ENCODE measurements at places on chromosomes 1 and 21. TPM values are rescaled to one million over a fixed set of nuclear protein-coding genes. Genes with fewer than 3 reads are reported as not detected.

DNA sequence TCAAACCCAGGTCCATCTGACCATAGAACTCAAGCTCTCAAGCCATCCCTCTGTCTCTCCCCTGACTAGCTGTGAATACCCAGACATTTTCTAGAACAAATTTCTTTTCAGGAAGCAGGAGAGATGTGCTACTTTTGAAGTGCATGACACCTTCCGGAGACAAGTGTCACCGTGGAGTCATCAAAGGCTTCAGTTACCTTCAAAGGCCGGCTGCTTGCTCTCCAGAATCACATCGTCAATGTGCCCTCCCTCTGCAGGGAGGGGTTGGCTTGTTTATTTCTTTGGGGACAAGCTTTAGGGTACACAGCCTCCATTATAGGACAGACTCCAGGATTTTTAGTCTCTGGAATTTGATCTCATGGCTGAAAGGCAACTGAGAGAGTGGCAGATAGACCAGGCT is 37.7 kb upstream of the IGSF21 start:
- DNase-seq: no peak

- no peak for DNase-seq
Observed at GRCh38 chr1:62117018-62117750, 77.5 kb upstream of the L1TD1 start.

DNA sequence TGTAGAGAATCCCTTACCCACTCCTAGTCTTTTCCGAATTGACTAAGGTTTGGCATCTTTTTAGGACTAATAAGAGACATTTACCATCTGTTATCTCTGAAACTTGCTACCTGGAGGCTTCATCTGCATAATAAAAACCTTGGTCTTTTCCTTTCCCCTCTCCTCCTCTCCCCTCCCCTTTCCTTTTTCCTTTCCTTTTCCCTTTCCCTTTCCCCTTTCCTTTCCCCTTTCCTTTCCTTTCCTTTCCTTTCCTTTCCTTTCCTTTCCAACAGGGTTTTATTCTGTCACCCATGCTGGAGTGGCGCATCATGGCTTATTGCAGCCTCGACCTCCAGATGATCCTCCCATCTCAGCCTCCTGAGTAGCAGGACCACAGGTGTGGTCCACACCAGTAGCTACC is 195.7 kb downstream of the RYR2 start:
- no peak for DNase-seq

DNA sequence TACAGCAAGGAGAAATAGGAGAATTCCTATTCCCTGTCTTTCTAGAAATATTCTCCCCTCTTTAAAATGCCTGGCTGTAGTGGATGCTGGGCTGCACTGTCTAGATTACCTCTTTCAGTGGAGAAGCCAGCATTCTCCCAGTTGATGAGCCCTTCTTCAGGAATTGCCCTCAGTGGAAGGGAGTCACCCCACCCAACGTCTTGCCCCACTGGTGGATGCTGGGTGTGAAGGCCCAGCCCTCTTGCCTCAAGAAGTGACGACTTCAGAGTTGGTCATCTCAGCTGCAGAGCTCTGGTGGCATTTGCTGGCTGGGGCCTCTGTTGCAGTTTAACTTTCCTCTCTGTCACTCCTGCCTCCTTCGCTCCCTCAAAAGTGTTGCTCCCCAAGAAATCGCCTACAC is 248.2 kb downstream of the ATG4C start:
- no peak for DNase-seq

RPL22 gene
- 194 TPM for total RNA-seq

GRCh38 chr1:11735854-11736745 is at the start of gene AGTRAP:
Gene AGTRAP, plus strand, starts transcription at chr1:11736136. Its CDS starts 73 bp downstream, at chr1:11736209.
- DNase-seq: peak; percentile 83

GRCh38 chr1:42420911-42421585 is 34.8 kb downstream of the ZMYND12 start:
- peak; percentile 21 for DNase-seq

FOXO6 gene
- not detected for total RNA-seq

RHD gene
- not detected for total RNA-seq

GRCh38 chr21:17476006-17476405 is 36.8 kb upstream of the CXADR start:
- no peak for DNase-seq

IL20 gene
- total RNA-seq: not detected

- peak; percentile 80 for DNase-seq
Observed at GRCh38 chr1:78003882-78004718, 639 bp upstream of the DNAJB4 start.

GRCh38 chr1:27097484-27097917 is 57.4 kb downstream of the SLC9A1 start:
- DNase-seq: peak; percentile 72

ACTA1 gene
- total RNA-seq: not detected

GRCh38 chr1:110529011-110529410 is 10.0 kb upstream of the KCNA10 start:
- DNase-seq: no peak

OR6K3 gene
- not detected for total RNA-seq

BCL10 gene
- 31.3 TPM for total RNA-seq

DNA sequence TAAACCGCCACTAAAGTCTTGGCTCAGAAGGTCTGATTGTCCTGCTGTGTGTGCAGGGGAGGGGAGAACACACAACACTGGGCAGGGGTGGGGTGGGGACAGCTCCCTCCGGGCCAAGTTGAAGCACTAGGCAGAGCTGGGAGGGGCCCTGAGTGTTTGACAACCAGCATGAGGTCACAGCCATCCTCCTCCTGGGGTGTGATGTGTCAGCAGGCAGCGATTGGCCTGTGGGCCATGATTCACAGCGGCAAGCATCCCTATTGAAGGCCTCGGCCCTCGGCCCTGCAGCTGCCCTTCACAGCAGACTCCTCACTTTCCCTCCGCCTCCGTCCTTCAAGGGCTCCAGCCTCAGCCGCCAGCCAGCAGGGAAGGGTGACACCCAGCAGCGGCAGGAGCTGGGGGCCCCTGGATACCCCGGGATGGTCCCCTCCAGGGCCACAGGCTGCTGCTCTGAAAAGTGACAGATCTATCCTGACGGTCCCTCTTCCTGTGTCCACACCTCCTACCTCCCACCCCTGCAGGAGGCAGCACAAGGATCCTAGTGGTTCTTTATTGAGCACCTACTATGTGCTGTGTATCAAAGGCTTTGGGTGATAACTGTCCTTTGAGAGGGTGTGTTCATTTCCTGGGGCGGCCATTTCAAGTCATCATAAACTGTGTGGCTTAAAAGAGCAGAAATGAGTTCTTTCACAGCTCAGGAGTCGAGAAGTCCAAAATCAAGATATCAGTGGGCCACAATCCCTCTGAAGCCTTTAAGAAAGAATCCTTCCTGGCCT is 66.0 kb upstream of the SLC25A33 start:
- DNase-seq: peak; percentile 91

DNA sequence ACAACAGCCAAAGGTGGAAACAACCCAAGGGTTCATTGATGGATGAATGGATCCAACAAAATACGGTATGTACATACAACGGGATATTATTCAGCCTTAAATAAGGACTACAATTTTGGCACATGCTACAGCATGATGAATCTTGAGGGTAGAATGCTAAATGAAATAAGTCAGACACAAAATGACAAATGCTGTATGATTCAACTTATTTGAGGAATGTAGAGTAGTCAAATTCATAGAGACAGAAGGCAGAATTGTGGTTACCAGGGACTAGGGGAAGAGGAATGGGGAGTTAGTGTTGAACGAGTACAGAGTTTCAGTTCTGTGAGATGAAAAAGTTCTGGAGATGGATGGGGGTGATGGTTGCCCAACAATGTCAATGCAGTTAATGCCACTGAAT is 118.0 kb upstream of the PAXBP1 start:
- peak; percentile 3 for DNase-seq

- DNase-seq: peak; percentile 43
Observed at GRCh38 chr1:62144238-62144831, 50.3 kb upstream of the L1TD1 start.

- DNase-seq: no peak
Observed at GRCh38 chr1:23417570-23417969, 7.0 kb downstream of the TCEA3 start.

- DNase-seq: peak; percentile 93
Observed at GRCh38 chr1:235532360-235532759, 28.1 kb upstream of the B3GALNT2 start.

DNA sequence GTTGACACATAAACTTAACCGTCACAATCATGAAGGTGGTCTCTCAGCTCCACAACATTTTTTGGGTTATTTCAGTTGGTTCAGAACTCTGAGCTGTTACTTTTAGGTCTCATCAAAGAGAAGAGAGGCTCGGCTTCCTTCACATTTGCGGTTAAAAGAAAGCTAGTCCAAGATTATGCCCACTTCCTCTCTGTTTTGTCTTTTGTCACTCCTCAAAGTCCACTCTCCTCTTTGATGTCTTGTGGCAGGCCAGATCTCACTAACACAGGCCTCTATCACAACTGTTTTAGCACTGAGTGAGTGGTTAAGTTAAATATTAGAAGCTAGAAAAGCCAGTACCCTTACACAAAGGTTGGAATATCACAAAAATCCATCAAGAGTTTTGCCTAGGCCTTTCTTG is 195.7 kb downstream of the FCRL5 start:
- no peak for DNase-seq

- peak; percentile 28 for DNase-seq
Observed at GRCh38 chr1:73564294-73564693, 633.7 kb downstream of the LRRIQ3 start.

GRCh38 chr1:170164103-170164763 is 18.5 kb downstream of the NTMT2 start:
- DNase-seq: no peak

BLACAT1 gene
- 0.79 TPM for total RNA-seq

KIF14 gene
- total RNA-seq: 0.79 TPM

GRCh38 chr1:21496886-21497285 is 12.3 kb upstream of the ALPL start:
- no peak for DNase-seq

CD1E gene
- total RNA-seq: not detected

DNA sequence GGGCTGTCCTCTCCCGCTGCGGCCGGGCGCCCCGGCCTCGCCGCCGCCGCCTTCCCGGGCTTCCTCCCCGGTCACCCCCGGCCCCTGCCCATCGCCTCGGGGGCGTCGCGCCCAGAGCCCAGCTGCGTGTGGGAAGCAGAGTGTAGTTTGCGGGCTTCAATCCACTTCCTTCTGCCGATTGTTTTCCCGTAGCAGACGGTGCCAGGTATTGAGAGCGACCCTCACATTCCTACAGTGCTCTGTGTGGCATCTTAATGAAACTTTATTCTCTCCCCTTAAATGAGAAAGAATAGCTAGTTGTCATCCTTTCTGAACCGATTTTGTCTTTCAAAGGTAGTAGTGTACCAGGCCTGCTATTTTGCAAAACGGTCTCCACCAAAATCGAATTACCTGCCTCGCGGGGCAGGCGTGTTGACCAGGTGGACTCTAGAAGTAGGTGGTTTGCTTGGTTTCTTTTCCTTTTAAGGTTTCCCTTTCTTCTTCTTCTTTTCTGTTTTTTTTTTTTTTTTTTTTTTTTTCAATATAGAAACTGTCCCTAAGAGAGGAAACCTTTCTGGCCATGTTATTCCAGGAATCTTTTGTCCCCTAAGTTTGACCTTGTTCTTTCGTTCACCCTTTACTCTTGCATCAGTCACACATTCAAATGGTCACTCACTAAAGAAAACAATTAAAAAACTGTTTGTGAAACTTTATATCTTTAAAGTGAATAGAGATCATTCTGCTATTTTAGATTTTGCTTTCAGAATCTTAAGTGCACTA is 881 bp downstream of the USP25 start:
- no peak for DNase-seq

GRCh38 chr1:63922848-63923247 is 149.0 kb downstream of the ROR1 start:
- DNase-seq: no peak

DNA sequence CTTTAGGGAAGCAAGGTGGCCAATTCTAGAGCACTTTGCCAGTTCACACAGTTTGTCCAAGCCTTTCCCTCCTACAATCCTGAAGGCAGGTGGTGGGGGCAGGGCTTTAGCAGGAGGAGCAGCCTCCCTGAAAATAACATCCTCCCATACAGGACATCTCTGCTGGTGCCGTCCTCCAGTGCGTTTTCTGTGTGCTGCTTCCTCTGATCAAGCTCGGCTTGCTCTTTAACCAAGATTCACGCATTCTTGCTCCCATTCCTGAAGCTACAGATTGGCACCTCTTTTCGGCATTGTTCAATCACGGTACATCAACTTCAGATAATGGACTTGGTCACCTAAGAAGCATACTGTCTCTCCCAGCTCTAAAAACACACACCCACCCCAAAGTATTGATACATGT is 7.5 kb upstream of the DPT start:
- DNase-seq: no peak

- no peak for DNase-seq
Observed at GRCh38 chr1:246765521-246765920, 41.3 kb downstream of the SCCPDH start.

DNA sequence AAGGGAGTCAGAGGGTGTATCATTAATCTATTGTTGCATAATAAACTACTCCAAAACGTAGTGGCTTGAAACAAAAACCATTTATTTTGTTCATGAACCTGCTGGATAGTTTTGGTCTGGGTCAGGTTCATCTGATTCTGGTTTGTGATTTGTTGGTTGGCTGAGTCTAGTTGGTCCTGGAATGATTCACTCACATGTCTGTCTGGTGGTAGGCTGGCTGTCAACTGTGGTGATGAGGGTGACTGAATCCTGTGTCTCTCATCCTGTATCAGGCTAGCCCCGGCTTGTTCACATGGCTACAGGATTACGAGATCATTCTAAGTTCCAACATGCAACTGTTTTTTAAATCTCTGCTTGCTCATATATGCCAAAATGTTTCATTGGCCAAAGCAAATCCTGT is 22.5 kb upstream of the SIKE1 start:
- peak; percentile 100 for DNase-seq

DNA sequence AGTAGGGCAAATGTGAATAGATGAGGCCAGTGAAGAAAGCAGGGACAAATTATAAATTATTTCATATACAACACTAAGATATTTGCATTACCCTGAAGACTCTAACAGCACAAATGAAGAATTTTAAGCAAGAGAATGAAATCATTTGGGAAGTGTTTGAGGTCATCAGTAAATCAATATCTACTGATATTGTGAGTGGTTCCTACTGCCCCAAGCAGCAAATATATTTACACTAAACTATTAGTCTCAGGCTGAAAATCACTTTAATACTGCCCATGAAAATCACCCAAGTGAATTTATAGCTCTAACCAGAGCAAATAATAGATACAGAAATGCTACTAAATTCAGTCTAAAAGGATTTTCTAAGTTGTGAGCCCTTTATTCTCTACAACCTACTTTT is 163.6 kb downstream of the KCNT2 start:
- no peak for DNase-seq

GRCh38 chr1:156590326-156591180 is 1.0 kb upstream of the NAXE start:
- DNase-seq: no peak

DHX9 gene
- total RNA-seq: 78.1 TPM

FNBP1L gene
- 25.7 TPM for total RNA-seq

HEYL gene
- under 0.01 TPM for total RNA-seq

DNA sequence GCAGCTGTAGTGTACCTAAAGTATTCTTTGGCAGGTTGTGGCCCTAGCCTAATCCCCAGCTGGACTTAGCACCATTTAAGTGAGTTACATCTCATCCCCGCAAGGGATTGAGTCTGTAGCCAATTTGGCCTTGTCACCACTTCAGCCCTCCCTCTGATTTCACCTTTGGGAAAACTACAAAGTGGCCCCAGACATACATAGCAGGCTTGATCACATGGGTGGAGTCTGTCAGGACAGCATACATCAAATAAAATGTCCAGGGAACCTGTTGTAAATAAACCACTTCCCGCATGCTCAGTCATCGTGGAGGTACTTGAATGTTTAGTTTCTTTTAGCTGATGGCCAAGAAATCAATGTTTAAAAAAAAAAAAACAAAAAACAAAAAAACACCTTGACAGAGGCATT is 142.5 kb downstream of the DHRS3 start:
- no peak for DNase-seq

DMRTA2 gene
- total RNA-seq: 4.2 TPM

- no peak for DNase-seq
Observed at GRCh38 chr21:37342046-37342632, 24.4 kb upstream of the DYRK1A start.

Data from bronchial epithelial cell (primary cell).